Stimulated activated CD4-positive, alpha-beta T cell treated with anti-CD3 and anti-CD28 coated beads, Interleukin-15, amount 100 ng/mL, for 1 hour (primary cell): ENCODE measurements at places on chromosomes 11 and 22.

DNA sequence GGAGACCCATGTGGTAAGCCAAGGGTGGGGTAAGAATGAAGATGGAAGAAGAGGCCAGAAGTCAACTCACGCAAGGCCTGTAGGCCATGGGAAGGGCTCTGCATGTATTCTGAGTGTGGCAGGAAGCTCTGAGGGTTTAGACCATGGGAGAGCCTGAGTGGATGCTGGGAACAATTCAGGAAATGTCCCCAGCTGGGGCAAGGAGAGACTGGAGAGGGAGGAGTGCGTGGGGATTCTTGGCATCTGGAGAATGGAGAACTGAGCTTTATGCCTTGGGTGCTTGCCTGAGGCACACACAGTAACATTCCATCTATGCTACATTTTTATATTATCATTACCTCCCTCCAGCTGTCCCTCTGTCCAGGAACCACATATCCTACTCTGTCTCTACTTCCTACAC, 50.4 kb upstream of the CD82 start:
- no peak for DNase-seq

GRCh38 chr11:9762531-9762930, 98.7 kb downstream of the SWAP70 start:
- no peak for DNase-seq

DNA sequence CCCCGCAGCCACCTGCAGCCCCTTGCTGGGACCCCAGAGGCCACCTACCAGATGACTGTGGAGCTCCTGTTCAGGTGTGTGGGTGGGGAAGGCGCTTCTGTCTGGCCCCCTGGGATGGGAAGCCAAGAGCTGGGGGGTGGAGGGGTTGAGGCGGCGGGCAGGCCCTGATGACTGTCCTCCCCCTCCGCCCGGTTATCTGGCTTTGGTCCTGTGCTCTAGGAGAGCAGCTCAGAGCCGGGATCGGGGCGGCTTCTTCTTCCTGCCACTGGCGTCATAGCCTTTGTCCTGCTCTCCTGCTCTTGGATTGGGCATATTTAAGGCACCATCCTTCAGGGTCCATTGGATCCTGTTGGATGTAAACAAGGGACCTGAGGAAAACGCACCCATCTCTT, 38.4 kb downstream of the TPCN2 start:
- no peak for DNase-seq

GRCh38 chr11:70464509-70465361, 66.4 kb downstream of the CTTN start:
- DNase-seq = no peak

- DNase-seq = no peak
Observed at GRCh38 chr11:7686761-7687160, 13.5 kb upstream of the CYB5R2 start.

DNA sequence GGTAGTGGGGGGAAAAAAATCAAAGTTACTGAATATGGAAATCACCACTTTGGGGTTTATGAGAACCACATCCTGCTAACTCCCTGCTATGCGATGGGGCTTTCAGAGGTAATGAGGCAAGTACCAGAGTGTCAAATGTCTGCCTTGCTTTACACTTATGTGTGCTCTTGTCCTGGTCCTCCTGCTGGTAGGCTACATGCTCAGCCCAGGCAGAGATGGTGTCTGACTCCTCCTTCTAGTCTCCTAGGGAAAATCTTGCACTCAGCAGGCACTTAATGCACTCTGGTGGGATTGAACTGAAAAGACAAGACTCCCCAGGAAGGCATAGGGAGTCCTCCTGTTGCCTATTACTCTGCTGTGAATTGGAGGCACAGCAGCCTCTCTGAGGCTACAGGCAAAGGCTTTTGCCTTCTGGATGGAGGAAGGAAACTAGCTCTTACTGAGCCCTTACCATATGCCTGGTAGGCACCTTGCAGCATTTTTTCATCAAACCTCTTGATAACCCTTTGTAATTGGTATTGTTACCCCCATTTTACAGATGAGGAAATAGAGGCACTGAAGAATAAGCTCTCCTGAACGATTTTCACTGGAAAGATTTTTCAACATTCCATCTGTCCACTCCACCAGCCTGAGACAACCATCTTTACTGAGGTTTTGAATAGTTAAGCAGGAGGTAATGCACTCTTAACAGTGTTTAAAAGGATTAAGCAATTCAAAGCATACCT, 132.1 kb upstream of the PAX6 start:
- DNase-seq = no peak

DNA sequence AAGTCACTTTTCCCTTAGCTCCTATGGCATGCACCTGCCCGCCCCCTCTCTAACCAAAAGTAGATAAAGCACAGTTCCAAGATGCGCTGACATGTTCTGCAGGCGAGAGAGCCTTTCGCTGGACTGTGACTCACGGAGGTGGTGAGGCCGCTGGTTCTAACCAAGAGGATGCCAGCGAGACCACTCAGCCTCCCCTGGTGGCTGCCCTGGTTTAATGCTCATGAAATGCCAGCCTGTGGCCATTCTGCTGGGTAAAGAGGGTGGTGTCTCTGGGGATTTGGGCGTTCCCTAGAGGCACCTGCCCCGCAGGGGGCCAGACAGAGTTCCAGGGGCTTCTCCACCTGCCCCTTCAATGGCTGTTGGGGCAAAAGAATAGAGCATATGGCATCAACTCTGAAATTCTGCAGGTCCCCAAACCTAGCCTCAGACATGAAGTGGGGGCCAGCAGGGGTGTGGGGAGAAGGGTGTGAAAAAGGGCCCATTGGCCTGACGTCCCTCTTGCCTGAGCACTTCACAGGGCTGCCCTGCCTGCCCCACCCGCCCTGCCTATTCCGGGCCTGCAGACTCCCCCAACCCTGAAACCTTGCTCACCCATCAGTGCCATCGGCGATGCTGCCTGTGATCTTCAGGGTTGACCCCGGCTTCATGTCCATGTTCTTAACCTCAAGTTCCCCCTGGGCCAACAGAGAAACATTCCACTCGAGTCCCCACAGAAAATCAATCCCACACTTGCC, 8.5 kb downstream of the LGALS2 start:
- no peak for DNase-seq

DNA sequence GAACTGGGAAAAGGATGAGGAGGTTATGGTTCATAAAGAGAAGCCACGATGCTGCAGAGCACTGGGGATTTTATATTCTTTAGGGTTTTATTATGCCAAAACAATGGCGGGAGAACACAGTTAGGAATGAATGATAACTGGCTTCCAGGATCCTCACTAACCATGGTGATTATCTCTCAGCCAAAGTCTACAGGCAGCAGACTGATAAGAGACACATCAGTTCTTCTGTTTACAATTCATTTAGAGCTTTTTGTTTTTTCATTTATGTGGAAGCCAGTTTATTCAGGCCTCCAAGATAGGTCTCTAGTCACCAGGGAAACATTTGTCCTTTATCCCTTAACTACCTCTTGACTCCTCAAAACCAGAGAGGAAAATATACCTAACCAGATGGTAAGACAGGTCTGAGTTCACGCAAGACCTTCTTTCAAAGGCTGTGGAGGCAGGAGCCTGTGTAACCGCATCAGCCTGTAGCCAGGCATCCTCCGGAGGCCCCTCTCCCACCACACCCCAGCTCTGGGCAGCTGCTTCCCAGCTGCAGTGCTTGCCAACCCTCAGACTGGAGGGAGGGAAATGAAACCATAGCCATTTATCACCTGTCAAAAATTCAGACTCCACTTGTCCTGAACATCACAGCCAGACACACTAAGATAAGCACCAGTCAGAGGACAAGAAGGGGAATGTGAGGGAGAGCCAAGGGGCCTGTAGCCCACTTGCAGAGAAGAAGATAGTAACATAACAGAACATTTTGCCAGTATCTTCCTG, 57.2 kb upstream of the FAM181B start:
- no peak for DNase-seq

GRCh38 chr22:37248251-37248650, 4.2 kb upstream of the RAC2 start:
- DNase-seq = no peak

GRCh38 chr11:69918231-69918937, 99.2 kb upstream of the FGF3 start:
- no peak for DNase-seq

DNA sequence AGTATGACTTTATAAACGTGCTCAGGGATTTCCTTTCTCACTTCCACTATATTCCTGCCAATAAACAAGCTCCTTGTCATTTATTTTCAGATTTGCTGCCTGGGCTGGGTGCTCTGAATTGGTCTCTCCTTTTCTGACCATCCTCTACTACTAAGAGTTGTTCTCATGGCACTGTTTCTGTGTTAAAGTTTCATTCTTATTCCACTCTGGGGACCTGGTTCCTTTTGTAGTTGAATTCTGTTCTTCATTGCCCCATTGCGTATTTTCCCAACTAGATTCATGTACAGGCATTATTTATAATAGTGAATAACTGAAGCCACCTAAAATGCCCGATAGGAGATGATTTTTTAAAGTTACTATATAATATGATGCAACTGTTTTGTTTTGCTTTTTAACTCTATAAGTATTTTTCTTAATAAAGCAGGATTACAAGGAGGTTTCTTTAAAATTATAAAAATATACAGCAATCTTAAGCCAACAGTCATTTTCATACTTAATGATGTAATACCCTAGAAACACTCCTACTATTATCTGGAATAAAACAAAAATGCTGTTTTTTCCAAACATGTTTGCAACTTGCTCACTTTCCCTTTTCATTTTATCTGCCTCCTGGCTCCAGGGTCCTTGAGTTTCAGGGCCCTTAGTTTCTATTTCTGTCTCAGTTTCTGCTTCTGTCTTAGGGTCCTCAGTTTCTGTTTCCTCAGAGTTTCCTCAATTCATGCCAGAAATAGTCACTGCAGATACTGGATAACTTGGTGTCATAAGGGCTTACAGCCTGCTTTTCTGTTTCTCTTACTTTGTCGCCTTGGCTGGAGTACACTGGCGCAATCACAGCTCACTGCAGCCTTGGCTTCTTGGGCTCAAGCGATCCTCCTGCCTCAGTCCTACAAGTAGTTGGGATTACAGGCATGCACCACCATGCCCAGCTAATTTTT, 9.8 kb upstream of the FUT4 start:
- no peak for DNase-seq

GRCh38 chr11:49208006-49208721, at the start of gene FOLH1:
TSS of gene FOLH1 (minus strand) at chr11:49208602. CDS start at chr11:49208409, 193 bp downstream.
- DNase-seq = no peak

GRCh38 chr11:42255906-42256305, 796.5 kb upstream of the LRRC4C start:
- no peak for DNase-seq

GRCh38 chr22:48475661-48476345, 1351.9 kb downstream of the BRD1 start:
- DNase-seq = no peak

DNA sequence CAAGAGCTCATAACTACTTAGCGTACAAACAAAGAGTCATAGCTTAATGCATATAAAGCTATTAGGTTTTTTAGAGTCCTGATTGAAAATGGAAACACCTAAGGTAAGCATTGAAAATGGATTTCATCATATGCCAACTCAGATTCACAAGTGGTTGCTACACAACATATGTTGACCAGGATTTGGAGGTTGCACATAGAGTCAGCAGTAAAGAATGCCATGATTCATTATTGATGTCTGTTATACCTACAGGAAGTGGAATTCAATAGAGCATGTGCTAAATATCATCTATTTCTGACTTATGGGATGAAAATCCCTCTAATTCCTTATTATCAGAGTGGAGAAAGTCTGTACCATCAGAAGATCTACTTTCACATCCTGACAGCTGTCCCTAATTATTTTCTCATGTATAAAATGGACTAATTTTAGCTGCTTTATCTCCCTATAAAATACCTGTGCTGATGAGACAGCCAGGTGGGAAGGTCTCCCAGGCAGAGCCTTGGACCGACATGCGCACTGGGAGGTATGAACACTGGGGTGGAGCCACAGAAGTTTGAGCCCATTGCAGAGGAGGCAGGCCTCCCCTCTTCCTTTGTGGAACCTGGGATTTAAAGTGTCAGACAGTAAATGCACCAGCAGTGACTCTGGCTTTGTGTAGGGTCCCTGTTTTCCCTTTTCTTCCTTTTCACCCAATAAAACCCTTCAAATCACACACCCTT, 204.2 kb downstream of the AASDHPPT start:
- DNase-seq = no peak
